ENCODE measurements at places on chromosomes 1 and 21.

DNA sequence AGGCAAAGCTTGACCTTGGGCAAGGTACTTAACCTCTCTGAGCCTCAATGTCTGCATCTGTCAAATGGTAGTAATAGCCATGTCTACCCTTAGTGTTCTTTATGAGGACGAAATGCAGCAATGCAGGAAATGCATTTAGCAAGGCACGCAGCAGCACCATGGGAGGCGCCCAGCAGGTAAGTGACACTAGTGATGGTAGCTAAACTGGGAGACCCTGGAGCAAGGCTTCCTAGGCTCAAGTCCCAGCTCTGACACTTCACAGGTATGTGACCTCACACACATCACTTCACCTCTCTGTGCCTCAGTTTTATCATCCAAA, 289.0 kb downstream of the RRAGC start:
- DNase-seq: no peak

GRCh38 chr1:82153752-82154151, 353.0 kb downstream of the ADGRL2 start:
- no peak for DNase-seq

GRCh38 chr21:23686737-23687523, 1920.4 kb downstream of the MRPL39 start:
- no peak for DNase-seq

GRCh38 chr1:56146449-56146848, 432.9 kb downstream of the PLPP3 start:
- DNase-seq: peak; percentile 61

- DNase-seq: no peak
Observed at GRCh38 chr1:29676496-29676895, 440.2 kb downstream of the PTPRU start.

DNA sequence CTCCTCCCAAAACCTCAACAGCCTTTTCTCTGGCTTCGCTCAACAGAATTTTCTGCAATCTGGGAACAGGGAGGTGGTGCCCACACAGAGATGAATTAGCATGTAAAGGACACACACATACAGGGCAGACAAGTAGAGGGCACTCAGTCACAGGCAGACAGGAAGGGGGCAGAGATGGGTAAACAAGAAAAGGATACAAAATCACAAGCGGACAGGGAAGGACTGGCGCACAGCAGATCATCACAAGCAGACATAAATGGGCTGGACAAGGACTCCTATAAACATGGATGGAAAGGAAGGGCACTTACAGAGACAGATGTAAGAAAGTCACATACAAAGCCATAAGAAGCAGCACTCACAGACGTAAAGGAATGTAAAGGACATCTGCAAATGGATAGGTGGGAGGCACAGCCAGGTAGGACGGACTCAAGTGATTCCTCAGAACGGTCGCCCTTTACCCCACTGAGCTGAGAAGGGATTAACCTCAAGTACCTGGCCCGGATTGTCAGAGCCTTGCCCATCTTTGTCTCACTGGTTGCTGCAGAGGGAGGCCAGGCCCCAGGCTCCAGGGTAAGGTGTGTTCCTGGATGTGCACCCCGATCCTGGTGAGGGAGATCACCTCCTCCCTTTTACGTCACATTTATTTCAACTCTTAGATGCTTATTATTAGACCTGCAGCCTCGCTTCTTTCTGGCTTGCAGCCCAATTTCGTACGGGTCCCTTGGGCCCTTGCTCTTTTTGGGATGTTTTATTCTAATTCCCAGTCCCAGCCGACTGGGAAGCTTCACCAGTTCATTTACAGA, 836 bp upstream of the PRCC start:
- peak; percentile 34 for DNase-seq

GRCh38 chr1:232123775-232124659, 497.4 kb downstream of the DISC1 start:
- peak; percentile 34 for DNase-seq

DNA sequence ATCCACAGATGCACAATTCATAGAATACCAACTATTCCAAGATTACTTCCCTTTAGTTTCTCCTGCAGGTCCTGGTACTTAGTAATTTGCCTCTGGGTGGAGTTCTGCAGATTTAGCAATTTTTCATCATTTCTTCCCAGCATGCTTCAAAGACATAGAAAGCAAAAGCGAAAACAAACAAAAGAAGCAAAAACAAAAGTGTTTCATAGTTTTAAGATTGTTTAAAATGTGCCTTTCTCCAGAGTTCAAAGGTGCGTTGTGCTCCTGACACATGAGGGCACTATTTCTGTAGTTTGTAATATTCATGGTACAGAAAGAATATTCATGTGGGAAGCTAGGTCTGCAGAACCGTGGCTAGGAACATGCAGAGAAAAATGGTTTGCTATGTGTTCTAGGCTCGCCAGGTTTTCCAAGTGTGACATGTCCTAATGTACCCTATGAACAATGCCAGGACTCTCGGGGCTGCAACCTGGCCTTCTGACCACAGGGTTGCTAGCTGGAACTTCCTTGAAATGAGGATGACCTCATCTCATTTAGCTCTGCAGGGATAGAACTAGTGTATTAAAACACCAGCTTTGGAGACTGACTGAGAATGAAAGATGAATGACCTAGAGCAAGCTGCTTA, 30.0 kb upstream of the RCSD1 start:
- peak; percentile 87 for DNase-seq

Data from choroid plexus epithelial cell (primary cell).